CD4-positive, alpha-beta T cell treated with Interleukin-1 beta for 1 hour (primary cell): ENCODE measurements at places on chromosomes 6 and 20.
A peak's percentile ranks its signal among the peaks of the same experiment; 100 is the strongest.

- DNase-seq, result no peak
These were observed 46.4 kb upstream of the CCDC28A start for GRCh38 chr6:138727182-138727581.

DNA sequence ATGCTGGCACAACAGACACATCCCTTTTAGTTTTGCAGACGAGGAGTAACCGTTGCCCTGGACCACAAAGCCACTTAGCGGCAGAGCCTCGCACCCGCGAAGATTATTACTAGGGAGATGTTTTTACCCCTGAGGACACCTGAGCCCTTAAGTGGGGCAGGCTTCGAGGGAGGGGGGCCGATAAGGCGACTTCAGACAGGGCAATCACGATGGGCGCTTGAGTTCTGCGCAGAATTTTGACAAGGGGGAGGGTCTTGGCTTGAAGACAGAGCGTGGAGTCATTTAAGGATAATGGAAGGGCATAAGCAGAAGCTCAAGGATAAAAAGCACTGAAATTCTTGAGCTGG lies 650 bp upstream of the TTK start:
- DNase-seq, result peak; percentile 57

DNA sequence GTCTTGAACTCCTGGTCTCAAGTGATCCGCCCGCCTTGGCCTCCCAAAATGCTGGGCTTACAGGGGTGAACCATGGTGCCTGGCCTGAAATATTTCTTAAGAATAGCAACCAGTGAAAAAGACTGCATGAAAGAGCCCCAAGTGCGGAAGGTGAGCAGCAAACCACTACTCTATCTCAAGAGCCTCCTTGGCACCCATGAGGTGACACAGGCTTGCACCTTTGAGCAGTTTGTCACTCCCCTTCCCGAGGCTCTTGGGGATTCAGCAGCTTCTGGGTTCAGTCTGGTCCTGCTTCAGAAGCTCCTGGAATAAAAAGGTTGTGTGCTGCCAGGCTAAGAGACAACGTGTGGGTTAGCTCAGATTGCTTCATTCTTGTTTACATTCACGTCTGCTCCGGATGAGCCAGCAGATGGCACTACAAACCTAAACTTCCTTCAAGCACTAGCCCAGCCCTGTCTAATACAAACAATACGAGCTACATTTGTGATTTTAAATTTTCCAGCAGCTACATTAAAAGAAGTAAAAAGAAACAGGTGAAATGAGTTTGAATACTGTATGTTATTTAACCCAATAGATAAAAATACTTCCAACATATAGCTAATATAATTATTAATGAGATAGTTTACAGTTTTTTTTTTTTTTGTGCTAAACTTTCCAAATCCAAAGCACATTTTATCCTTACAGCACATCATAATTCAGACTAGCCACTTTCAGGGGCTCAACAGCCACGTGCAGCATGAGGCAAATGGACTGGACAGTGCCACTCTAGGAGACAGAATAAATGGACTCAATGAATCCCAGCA lies 46.2 kb downstream of the GJA10 start:
- DNase-seq, result peak; percentile 72

GRCh38 chr6:163001330-163001729 lies 273.6 kb downstream of the PACRG start:
- DNase-seq, result no peak

DNA sequence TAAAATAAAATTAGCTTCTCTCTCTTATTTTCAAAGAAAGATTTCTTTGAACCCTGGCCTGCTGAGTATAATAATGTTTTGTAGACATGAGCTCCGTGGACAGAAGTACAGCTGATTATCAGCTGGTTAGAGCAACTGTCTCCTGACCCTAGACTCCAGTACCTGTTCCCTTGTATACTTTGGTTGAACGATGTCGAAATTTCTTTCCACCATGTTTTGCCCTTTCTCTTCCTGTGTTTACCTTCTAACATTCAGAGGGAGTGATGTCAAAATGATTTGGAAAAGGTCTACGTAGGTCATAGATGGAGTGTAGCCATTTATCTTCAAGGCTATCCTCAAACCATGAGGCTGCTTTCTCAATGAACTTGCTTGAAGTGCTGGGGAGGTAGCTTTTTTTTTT lies 16.8 kb upstream of the ADTRP start:
- no peak for DNase-seq
